Stimulated activated CD8-positive, alpha-beta memory T cell treated with anti-CD3 and anti-CD28 coated beads, Interleukin-15, amount 100 ng/mL, for 24 hours (primary cell): ENCODE measurements at places on chromosomes 11 and 22.

DNA sequence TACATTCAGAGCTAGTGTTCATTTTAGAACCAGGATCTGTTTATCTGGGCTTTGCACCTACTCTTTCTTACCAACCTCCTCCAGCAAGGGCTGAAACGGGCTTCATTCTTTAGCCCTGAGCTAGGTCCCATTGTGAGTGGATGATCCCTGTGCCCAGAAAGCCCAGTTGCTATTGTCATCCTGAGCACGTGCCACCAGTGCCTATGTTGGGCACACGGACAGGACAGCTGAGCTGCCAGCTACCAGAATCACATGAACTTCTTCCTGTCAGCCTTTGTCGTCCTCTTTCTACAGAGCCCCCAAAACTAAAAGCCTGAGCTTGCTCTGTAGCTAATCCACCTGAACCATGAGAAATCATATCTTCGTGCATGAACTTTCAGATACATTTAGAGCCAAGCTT is 74.4 kb upstream of the NTM start:
- no peak for DNase-seq

DNA sequence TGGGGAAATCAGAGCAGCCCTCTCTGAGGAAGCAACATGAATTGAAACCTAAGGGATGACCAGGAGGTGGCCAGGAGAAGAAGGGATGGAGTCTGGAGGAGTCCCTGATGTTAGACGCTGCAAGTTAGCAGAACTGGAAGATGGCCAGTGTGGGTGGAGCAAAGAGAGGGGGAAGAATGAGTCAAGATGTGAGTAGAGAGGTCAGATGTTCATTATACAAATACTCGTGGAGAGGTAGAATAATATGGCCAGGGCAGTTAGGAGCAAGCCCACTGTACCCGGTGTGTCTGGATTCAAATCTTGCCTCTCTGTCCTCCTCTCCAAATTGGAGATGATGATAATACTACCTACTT is 242.0 kb downstream of the TENM4 start:
- no peak for DNase-seq

DNA sequence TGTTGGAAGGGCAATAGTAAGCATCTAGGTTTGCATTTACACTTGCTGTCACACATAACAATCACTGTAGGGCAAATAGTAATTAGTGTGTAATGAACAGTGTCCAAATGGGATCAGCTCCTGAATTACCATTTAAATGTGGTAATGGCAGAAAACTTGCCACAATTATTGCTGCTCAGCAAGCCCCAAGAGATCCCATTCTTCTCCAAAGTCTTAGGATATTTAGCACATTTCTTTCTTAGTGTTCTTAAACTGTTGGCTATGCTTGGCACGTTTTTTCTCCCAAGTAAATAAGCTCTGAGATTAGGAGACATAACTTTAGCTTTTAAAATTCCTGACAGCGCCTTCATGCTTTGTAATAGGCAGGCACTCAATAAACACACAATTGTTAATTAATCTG is 1037.0 kb downstream of the DLG2 start:
- no peak for DNase-seq

GRCh38 chr22:50456466-50457234 is 18.2 kb downstream of the SBF1 start:
- no peak for DNase-seq

DNA sequence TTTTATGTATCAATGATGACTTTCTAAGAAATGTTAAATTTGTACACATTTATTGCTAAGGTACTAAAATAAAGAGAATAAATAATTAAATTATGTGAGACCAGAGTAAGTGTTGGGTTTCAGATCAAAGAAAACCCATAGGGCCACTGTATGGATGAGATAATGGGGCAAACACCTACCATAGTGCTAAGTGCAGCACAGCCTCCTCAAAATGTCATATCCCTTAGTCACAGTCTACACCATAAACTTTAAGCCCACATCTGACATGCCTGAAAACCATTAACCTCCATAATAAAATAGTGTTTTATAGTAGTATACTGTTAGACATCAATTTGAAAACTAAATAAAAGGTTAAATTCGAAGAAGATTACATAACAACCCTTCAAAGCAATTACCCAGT is 37.5 kb downstream of the SESN3 start:
- DNase-seq = no peak
